ENCODE measurements at places on chromosomes 2 and 18.

DNA sequence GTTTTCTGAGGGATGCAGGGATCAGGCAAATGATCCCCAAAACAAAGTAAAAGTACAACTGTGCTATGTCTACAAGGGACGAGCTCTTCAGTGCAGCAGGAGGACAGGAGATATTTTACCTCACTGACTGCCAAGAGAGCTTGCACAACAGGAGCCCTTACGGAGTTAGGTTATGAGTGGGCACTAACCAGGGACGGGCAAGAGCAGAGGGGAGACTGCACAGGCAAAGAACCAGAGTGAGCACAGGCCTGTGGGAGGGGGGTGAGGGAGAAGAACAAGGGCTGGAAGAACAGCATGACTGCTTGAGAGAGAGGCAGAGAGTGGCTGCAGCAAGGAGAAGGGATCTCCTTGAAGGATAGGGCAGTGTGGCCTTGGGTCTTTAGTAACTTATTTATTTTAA lies 101.1 kb upstream of the PID1 start:
- DNase-seq: no peak

DNA sequence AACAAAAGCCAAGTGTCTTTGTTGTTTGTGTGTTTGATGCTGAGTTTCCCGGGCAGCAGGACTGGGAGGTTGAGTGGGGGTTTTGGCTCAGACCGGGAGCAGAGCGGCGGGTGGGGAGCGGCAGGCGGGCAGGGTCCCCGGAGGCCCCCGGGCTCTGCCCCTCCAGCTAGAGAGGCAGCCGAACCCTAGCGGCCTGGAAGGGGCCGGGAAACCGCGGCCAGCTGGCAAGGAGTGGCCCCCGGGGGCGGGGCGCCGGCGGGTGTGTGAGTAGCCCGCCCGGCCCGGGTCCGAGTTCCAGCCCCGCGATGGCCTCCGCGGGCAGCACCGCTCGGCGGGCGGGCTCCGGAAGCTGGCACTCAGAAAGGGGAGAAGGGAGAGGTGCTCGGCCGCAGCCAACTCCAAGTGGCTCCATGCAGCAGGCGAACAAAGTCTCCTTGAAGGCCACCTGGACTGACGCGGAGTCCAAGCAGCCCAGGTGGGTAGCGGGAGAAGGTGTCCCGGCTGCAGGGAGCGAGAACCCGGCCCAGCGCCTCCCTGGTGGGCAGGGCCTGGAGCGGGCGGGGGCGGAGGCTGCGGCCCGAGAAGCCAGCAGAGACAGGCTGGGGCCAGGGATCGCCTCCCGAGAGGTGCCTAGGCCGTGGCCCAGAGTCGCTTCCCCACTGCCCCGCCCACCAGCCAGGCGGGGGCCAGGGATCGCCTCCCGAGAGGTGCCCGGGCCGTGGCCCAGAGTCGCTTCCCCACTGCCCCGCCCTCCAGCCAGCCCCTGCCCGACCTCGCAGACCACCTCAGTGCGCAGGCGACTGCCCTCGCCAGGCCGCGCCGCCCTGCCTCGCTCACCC lies at the start of gene ANKRD53:
TSS of gene ANKRD53 (plus strand) at position 290 of the 839 bp plus-strand sequence. CDS start at position 306, 16 bp downstream.
- DNase-seq: no peak

- no peak for DNase-seq
These were observed 590 bp downstream of the EIF2B4 start for GRCh38 chr2:27369471-27370025.

- DNase-seq: no peak
These were observed 9.3 kb upstream of the SPATA3 start for GRCh38 chr2:230986520-230987136.

DNA sequence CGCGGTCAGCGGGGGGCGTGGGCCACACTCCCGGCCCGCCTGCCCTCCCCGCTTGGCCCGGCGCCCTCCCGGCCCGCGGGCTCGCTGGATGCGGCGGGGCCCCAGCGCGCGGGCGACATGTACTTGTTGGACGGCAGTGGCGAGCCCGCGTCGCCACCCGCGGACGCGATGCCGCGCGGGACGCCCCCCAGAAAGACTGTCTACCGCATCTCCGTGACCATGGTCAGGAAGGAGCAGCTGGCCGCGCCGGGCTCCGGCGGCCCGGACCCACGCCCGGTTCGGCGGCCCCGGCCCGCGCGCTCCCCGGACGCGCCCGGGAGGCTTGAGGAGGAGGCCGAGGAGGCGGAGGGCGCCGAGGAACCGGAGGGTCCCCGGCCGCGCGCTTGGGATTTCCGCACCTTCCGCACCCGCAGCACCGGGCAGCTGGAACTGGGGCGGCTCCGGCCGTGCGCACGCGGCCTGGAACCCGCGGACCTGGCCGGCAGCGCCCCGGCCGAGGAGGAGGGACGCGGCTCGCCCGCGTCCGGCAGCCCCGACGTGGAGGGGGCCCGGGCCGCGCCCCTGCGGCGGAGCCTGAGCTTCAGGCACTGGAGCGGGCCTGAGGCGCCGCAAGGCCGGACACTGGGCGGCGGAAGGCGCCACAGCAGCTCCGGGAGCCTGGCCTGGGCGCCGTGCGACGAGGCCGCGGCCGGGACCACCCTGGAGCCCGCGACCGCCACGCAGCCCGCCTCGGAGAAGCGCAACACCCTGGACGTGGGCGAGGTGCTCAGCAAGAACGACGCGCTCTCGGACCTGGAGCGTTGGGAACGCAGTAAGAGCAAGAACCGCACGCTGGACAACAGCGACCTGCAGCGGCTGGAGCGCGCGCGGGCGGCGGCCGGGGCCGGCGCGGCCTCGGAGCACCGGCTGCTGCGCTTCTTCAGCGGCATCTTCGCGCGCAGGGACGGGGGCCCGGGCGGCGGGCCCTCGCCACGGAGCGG lies 176.4 kb downstream of the AGAP1 start:
- no peak for DNase-seq

DNA sequence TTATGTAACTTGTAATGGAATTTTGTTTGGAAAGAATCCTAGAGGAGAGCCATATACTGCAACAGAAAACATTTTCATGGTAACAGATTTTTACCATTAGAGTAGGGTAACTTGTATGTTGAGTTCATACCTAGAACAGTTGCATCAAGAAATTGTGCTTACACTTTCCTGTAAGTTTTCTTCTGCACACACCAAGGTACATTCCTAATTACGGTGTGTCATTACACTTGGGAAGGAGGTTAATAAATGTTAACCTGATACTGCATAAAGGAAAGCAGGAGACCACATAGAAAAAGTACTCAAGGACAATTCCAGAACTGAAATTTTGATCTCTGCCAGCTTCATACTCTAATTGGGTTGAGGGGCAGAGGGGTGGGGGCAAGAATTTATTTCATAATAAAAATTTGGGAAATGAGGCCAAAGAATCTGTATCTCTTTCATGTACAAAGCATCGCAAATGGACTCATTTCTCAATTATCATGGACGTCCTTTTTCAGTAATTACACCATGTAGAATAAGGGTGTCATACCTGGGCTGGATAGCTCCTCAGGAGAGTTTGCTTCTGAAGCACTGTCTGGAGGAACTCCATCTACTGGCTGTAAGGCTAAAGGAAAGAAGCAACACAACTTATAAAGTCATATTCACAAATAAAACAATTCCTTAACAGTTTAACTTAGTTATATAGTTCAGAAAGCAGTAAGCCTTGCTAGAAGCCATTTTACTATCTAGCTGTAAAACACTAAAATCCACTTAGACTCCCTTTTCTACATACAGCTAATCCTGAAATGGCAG lies 82.8 kb upstream of the GRB14 start:
- DNase-seq: no peak

DNA sequence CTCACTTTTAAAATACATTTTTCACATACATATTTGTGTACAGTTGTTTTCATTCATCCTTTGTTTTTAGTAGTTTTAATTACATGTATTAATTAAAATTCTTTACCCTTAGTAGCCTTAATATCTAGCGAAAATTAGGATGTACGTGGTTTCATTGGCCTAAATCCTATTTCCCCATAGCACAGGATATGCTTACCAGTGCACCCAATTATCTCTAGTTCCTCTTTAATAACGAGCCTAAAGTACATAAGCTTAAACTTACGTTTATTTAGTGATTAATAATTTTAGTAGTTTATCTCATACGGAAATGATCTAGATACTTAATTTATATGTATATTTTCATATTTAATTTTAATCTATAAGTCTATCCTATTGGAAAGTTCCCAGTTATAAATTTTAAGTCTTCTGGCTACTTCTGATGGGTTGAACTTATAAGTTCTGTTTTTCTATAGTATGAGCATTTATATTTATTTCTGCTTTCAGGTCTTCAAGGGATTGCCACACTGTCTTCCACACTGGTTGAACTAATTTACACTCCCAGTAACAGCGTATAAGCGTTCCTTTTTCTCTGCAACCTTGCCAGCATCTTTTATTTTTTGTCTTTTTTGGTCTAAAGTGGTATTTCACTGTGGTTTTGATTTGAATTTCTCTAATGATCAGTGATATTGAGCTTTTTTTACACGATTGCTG lies 21.4 kb upstream of the RUFY4 start:
- no peak for DNase-seq

All from stimulated activated CD8-positive, alpha-beta memory T cell treated with anti-CD3 and anti-CD28 coated beads, Interleukin-7, amount 100 ng/mL, for 4 hours (primary cell).